ENCODE measurements at places on chromosomes 1 and 21. TPM values are rescaled to one million over a fixed set of nuclear protein-coding genes. Genes with fewer than 3 reads are reported as not detected.

VSIG8 gene
- total RNA-seq = not detected

LHX8 gene
- not detected for total RNA-seq

KPRP gene
- not detected for total RNA-seq

AMPD1 gene
- not detected for total RNA-seq

GRCh38 chr1:205639567-205639966, 7.8 kb upstream of the ELK4 start:
- DNase-seq = no peak

DNA sequence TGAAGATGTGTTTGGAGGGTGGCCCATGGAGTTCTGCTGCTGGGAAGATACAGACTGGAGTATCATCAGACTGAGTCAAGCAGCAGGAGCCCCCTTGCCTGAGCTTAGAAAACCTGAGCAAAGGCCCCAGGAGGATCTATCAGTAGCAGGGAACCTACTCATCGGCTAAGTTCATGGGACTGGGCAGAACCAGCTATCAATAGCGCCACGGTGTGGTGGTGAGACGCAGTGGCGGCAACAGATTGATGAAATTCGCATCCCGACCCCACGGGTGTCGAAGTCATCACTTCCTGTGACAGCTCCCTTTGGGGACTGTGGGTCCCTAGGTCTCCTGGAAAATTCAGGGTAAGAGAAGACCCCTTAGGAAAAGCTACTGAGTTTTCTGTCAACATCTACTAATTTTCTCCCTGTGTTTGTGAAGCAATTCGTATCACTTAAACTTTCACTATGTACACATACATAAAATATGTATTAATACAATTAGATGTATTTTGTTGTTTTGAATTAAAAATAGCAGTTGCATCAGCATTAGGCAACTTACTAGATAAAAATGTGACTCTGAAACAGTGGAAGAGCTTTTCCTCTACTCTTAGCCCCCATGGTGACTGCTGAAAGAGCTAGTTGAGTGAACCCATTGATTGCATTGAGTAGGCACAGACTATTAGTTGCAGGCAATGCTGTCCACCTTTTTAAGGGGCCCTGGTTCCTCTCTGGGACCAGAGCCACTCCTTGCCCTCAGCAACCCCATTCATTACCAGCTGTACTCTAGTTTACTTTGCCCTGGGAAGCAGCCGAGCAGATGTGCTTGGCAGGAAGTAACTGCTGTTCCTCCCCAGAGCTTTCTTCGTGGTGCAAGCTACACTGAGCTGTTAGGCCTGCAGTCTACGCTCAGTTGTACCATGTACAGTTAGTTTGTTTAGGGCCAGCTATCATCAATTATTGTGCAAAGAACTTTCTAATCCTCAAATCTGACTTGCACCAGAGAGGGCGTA, 7.3 kb upstream of the CACNA1S start:
- DNase-seq = peak; percentile 12

- DNase-seq = peak; percentile 28
Measured at GRCh38 chr1:71047635-71048607, at the start of gene PTGER3. PTGER3 (minus strand) TSS chr1:71047816; CDS start chr1:71047577, 239 bp downstream.

GRCh38 chr1:58441699-58442098, 104.8 kb downstream of the OMA1 start:
- DNase-seq = no peak
